ENCODE measurements at places on chromosomes 16 and 17. TPM values are rescaled to one million over a fixed set of nuclear protein-coding genes. Genes with fewer than 3 reads are reported as not detected.

GRCh38 chr17:29584452-29585079 is 4.9 kb downstream of the GIT1 start:
- DNase-seq: no peak

GRCh38 chr16:24685539-24686432 is 43.7 kb upstream of the TNRC6A start:
- peak; percentile 14 for DNase-seq

The ADCY7 gene
- total RNA-seq: 17.0 TPM

DNA sequence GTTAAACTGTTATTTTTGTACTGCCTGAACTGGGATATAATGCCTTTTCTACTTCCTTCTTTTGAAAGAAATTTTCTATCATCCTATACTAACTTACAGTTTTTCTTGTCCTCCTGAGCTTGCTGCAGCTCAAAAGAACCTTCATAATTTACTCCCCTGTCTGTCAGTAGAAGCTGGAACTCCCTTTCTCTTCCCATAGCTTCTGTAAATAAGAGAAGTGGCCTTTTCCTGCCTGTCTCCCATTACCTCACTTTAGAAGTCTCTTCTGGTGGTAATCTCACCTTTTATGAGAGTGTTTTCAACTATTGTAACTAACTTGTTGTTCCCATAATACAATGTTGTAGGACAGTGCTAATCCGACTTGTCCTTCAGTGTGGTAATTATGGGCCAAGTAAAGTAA is 246.7 kb upstream of the TBX2 start:
- DNase-seq: no peak

- no peak for DNase-seq
Measured at GRCh38 chr16:59759296-59759695, 1025.2 kb upstream of the GOT2 start.

The TGFB1I1 gene
- 5.0 TPM for total RNA-seq

DNA sequence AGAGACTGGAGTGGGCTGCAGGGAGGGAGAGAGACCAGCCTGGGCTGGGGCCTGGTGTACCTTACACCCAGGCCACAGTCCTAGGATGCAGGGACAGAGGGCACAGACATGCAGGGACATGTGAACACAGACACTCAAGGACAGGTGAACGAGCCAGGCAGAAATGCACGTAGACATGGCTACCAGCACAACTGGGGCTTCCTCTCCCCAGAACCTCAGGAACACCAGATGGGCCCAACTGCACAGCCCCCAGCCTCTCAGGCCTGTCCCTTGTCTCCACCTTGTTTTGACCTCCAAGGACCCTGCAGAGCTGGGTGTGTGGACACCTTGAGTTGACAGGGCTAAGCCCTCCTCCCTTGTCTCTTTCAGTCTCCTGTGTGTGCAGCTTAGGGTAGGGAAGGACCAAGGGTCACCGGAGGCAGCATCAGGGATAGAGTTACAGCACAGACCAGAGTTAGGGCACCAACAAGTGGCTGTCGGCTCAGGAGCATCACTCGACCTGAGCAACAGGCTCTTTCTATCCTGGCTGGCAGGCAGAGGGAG is 9.2 kb downstream of the SEZ6 start:
- no peak for DNase-seq

The HBA2 gene
- total RNA-seq: not detected

The TNFRSF17 gene
- total RNA-seq: not detected

The MSLN gene
- 0.50 TPM for total RNA-seq

The CCL18 gene
- total RNA-seq: not detected

DNA sequence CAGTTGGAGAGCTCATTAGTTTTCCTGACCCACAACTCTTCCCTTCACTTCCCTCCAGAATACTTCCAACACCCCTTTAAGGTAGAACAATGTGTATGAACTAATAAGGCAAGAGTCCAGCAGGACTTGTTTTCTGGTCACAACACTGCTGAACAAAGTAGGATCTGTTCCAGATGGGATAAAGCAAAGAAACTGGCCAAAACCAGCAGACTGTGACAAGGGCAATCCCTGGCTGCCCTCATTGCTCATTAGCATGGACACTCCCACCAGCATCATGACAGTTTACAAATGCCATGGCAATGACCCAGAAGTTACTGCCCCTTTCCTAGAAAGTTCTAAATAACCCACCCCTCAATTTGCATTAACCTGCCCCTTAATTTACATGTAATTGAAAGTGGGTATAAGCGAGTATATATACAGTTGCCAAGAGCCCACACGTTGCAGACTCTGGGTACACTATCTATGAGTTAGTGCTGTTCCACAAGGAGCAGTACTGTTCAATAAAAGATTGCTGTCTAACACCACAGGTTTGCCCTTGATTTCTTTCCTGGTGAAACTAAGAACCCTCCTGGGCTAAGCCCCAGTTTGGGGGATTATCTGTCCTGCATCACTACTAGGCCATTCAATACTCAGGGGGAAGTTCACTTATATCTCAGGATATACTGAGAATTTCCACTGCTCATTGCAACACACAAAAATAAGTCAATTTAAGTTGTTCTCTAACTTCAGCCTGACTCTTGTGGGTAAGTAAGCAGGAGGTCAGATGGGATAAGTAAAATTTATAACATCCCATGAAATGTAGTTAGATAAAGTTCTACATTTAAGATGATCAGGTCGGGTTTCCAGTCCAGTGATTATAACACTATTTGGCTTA is 82.3 kb downstream of the SSH2 start:
- no peak for DNase-seq

- peak; percentile 7 for DNase-seq
Measured at GRCh38 chr17:266701-267667, 85.5 kb upstream of the DOC2B start.

- DNase-seq: no peak
Measured at GRCh38 chr17:26792486-26792885, 501.4 kb upstream of the WSB1 start.

GRCh38 chr17:31272803-31273202 is 24.2 kb downstream of the OMG start:
- no peak for DNase-seq

All from progenitor cell of endocrine pancreas (in vitro differentiated cells).